ENCODE measurements at places on chromosomes 6 and 20.

GRCh38 chr6:44411141-44411540 is 23.6 kb downstream of the CDC5L start:
- no peak for DNase-seq

DNA sequence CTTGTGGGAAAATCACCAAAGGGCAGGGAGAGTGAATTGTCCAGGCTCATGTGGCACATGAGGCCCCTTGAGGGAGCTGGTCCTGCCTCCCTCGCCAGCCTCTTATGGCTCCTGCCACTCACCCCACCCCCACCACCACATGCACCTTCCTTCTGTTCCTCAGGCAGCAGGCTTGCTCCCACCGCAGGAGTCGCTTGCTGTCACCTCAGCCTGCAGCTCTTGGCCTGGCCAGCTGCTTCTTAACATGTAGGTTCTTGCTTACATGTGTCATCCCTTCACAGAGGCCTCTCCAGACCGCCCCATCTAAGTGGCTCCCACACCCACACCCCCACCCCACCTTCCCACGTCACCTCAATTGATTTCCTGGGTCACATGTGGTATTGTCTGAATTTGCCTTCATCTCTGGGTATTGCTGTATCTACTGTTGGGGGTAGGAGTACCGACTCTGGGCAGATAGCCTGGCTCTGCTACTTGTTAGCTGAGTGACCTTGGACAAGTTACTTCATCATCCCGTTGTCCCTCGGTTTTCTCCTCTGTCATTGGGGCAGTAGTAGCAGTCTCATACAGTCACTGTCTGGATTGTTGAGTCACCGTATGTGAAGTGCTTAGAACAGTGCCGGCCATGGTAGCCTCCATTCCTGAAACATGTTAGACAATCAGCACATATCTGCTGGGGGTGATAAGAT is 41.7 kb downstream of the SLC9A8 start:
- DNase-seq, result no peak

DNA sequence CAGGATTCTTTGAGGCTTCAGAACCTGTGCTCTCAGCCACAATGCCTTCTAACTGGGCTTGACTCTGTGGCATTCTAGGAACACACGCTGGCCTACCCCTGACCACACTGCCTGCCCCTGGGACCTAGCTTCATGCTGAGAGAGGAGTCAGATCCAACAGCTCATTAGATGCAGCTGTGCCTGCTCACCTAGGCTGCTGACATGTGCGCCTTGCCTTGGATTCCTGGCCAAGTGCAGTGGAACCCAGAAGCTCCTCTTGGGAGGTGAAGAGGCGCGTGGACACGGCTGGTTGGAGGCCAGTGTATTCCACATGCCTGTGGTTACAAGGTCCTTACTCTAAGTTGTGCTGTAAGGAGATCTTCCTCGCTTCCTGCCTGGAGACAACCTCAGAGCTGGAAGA is 24.7 kb upstream of the KCNK16 start:
- DNase-seq, result no peak

DNA sequence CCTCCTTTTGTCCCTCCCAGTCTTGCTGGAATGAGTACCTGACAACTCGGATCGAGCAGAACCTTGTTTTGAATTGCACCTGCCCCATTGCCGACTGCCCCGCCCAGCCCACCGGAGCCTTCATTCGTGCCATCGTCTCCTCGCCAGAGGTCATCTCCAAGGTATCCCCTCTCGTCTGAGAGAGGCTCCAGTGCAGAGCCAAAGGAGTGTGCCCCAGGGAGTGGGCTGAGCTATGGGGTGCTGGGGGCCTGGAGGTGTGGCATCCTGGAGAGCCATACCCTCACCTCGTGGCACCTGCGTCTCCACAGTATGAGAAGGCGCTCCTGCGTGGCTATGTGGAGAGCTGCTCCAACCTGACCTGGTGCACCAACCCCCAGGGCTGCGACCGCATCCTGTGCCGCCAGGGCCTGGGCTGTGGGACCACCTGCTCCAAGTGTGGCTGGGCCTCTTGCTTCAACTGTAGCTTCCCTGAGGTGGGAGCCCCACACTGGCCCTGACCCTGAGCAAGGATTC is 8.8 kb downstream of the DNPH1 start:
- DNase-seq, result no peak

GRCh38 chr6:107936162-107936909 is 21.7 kb downstream of the SEC63 start:
- DNase-seq, result no peak

DNA sequence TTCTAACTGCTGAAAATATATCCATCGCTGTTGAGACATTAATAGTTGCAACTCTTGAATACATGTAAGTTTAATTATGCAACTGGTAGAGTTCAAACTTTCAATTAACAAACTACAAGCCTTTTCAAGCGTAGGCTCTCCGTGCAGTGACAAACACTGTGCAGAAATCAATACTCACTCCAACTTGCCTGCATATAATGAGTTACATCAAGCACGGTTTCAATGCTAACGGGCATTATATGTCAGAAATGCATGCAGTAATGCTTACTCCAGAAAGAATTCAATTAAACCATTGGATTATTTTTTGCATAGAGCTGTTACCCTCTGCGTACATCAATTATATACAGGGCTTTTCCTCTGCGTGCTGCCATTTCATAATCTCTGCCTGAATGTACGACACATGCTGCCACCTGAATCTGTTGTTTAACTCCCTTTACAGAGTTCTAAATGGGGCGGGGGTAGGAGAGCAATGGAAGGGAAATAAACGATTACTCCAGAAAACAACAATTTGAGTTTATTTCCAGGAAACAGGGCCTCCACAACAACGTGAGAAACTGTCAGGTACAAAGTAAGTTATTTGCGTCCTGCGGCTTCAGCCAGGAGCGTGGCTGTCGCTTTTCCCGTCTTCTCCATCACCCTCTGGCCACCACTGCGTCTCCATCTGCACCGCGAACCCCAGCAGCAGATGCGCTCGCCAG is 1.8 kb downstream of the PTPRK start:
- no peak for DNase-seq

- no peak for DNase-seq
Observed at GRCh38 chr6:41605649-41606048, 32.6 kb upstream of the MDFI start.

All from retinal pigment epithelial cell (primary cell).